ENCODE measurements at places on chromosomes 6 and 20. TPM values are rescaled to one million over a fixed set of nuclear protein-coding genes. Genes with fewer than 3 reads are reported as not detected.

DNA sequence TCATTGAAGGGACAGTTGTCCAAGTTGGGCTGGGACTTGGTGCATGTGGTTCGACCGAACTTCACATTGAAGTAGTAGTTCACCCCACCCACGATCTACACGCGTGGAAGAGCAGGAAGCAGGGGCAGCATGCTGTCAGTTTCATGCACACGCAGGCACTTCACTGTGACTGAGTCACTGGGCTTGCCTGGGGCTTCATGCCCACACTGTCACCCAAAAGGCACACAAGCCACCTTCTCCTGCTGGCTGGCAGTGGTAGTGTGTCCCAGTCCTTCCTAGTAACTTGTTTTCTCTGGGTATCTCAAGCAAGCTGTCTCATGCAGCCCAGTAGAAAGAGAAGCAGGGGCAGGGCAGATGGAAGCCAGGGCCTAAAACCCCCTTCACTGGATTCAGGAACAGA lies 2.0 kb downstream of the CST5 start:
- no peak for DNase-seq

- peak; percentile 3 for DNase-seq
Observed at GRCh38 chr20:54382419-54382818, 93.0 kb upstream of the DOK5 start.

- no peak for DNase-seq
Observed at GRCh38 chr20:56664796-56665195, 35.7 kb downstream of the TFAP2C start.

- DNase-seq = peak; percentile 79
Observed at GRCh38 chr6:32984622-32985389, 16.4 kb downstream of the BRD2 start.

- no peak for DNase-seq
Observed at GRCh38 chr6:14883921-14884320, 361.9 kb upstream of the JARID2 start.

- no peak for DNase-seq
Observed at GRCh38 chr20:16063881-16064280, 509.4 kb downstream of the KIF16B start.

DNA sequence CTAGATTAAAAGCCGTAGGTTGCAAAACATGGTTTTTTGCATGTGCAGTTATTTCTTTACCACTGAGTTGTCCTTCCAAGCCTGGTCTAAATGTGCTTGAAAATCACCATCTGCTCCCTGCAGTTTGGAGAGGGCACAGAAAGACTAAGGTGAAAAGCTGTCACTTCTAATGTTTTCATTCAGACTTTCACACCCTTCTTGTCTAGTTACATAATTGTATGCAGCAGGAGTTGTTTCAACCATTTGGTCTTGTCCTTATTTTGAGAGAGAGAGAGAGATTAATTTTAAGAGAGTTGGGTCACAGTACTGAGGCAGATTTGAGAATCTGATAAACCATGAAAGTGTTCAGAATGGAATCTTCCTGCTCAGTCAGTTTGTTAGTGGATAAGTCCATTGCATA lies 82.5 kb downstream of the ARID1B start:
- DNase-seq = no peak

DNA sequence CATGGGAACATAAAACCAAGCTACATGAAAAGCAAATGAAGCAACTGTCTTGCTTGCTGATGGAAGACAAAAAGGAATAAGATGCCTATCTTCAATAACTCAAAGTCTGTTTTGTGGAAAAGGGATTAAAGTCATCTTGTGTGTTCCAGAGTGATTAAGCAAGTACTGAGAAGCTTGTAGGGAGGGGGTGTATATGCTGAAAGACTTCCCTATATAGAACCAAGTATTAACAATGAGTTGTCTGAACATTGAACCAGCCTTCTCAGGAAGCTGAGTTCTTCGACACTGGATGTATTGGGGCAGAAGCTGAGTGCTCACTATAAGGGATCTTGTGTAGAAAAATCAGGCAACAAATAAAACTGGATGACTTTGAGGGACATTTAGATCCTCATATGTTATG lies 451.8 kb downstream of the CD83 start:
- DNase-seq = no peak

- no peak for DNase-seq
Observed at GRCh38 chr6:68008445-68008844, 626.6 kb upstream of the ADGRB3 start.

DNA sequence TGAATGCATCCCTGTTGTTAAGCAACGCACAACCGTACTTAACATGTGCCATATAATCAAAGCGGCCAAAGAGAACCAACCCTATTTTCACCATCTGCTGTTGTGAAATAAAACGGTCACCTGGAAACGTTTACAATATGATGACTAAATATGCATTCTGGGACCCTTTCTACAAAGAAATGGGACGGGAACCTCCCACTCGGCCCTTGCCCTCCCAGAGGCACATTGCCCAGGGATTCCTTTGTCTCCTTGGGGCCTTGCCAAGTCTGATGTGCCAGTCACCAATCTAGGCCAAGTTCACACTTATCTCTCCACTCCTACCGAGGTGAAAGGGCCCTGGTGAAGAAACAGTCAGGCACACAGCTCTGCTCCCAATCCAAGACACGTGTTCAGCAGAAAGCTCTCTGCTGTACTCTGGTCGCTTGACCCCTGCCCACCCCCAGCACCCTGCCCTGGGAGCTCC lies 427.4 kb upstream of the JARID2 start:
- no peak for DNase-seq

GRCh38 chr6:150327117-150327774 lies 41.6 kb upstream of the IYD start:
- no peak for DNase-seq

SOX4 gene
- 84.3 TPM for polyA plus RNA-seq

NNAT gene
- polyA plus RNA-seq = 50.7 TPM

- no peak for DNase-seq
Observed at GRCh38 chr6:80321011-80321410, 214.5 kb downstream of the BCKDHB start.

EEF1A2 gene
- 0.36 TPM for polyA plus RNA-seq

- no peak for DNase-seq
Observed at GRCh38 chr6:2231438-2231837, 14.0 kb downstream of the GMDS start.

GRCh38 chr6:155528982-155529453 lies 73.4 kb upstream of the NOX3 start:
- DNase-seq = no peak

- no peak for DNase-seq
Observed at GRCh38 chr6:45830441-45831139, 185.1 kb downstream of the CLIC5 start.

TCP11 gene
- polyA plus RNA-seq = 1.5 TPM

FUCA2 gene
- 54.5 TPM for polyA plus RNA-seq

GRCh38 chr6:34108176-34108575 lies 37.7 kb downstream of the GRM4 start:
- no peak for DNase-seq

- DNase-seq = no peak
Observed at GRCh38 chr6:168129292-168130167, 50.5 kb upstream of the FRMD1 start.

BPIFB4 gene
- not detected for polyA plus RNA-seq

MYB gene
- polyA plus RNA-seq = 5.9 TPM

- DNase-seq = no peak
Observed at GRCh38 chr6:830667-831327, 137.9 kb upstream of the EXOC2 start.

DNA sequence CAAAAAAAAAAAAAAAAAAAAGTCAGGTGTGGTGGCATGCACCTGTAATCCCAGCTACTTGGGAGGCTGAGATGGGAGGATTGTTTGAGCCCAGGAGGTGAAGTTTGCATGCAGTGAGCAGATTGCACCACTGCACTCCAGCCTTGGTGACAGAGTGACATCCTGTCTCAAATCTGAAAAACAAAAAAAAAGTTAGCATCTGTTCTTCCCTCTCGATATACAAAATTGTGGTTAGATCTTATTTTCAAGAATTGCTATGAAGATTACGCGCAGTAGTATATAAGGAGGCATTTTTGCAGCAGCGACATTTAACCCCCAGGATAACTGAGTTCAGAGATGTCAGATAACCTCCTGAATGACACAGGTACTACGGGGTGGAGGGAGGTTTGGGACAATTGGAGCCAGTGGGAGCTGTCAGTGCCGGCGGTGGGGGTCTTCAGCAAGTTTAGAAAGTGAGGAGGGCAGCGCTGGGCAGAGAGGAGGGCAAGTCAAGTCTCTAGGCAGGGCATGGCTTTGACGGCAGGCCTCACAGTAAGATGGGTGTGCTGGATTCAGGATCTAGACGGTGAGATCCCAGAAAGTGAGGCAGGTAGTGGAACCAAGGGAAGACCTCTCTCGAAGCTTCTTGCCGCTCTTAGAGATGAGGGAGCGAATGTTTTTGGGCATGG lies 26.2 kb upstream of the MRPS18A start:
- no peak for DNase-seq

GRCh38 chr6:51854876-51855275 lies 232.5 kb downstream of the PKHD1 start:
- DNase-seq = no peak

- DNase-seq = no peak
Observed at GRCh38 chr20:60634491-60635172, 617.4 kb upstream of the CDH4 start.

GRCh38 chr20:46706242-46706641 lies 3.2 kb upstream of the SLC2A10 start:
- DNase-seq = no peak

DNA sequence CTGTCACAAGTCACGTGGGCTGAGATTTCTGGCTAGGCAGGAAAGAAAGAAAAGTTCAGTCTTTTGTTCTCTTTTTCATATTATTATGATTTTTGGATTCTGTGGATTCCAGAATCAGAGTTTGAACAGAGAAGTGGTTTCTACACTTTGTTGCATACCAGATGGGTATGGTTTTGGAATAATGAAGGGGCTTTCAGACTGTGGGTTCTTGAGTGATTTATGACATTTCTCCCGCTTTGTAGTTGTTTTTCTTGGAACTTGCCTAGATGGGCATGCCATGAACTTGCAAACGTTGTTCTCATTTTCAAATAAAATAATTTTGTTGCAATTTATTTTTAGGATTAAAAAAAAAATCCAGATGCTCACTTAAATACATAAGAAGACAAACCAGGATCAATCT lies 34.4 kb downstream of the CBFA2T2 start:
- DNase-seq = no peak

GRCh38 chr20:35478804-35479472 lies 23.5 kb downstream of the CEP250 start:
- DNase-seq = no peak

DNA sequence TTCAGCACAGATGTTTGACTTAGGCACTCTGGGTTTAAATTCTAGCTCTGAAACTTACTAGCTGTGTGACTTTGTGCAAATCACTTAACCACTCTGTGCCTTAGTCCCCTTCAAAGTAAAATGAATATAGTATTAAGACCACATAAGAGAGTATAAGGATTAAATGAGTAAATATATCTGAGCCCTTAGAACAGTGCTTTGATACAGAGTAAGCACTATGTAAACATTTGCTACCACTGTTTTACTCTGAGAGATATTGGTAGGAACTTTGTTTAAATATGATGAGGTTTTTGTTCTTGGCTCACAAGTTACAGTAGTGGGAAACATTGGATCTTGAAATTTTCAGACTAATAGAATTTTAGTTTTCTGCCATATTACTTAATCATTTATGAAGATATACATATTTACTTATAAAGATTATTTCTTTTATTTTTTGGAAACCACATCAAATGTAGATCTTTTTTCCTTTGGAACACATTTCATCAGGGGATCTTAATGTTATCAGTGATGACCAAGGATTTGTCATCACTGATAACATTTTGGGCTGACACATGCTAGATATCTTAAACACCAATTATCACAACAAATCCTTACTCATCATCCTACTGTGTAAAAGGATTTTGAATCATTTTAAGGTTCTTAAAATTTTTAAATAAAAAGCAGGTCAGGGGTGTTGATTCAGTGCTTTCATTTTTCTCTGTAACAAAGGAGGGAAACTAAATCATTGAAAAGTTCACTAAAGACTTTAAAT lies 226.2 kb downstream of the EYA4 start:
- no peak for DNase-seq

GRCh38 chr20:57672953-57673575 lies 36.8 kb downstream of the PMEPA1 start:
- no peak for DNase-seq

SRPK1 gene
- 28.7 TPM for polyA plus RNA-seq

- DNase-seq = no peak
Observed at GRCh38 chr20:51372176-51372803, 170.2 kb downstream of the NFATC2 start.

DNA sequence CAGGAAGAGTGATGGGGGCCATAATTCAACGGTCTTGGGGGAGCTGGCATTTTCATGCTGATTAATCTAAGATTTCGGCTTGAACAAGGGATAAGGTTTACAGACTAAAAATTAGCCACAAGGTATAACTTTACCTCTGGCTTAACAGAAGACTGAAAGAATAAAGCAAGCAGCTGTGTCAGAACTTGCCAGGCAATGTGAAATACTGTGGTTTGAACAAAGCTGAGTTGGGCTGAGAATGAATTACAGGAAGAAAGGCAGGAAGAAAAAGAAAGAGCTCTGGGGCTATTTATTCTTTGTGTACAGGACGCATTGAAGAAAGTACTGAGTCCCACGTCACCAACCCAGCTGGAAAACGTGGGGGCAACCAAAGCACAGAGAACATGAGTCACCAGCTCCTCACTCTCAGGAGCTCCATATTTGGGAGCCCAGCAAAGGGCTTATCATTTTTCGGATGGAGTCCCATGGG lies 121.5 kb upstream of the NEDD9 start:
- no peak for DNase-seq

- DNase-seq = no peak
Observed at GRCh38 chr6:79353226-79353625, 118.7 kb upstream of the HMGN3 start.

FAM209B gene
- polyA plus RNA-seq = 0.39 TPM

DNA sequence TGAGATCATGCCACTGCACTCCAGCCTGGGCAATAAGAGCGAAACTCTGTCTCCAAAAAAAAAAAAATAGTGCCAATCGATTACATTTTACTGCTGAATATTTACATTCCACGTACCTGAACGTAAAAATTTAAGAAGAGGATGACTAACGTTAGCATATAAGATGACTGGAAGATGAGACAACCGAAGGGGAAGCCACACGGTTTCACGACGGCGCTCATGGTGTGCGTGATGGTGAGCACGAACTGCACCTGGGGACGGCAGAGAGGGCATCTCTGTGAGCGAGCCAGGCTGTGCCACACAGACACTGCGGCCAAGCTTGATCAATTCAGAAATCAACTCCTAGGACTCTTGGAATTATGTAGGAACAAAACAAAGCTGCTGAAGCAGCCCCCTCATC lies 54.5 kb downstream of the ELOVL2 start:
- no peak for DNase-seq

SMIM29 gene
- polyA plus RNA-seq = 13.0 TPM

- no peak for DNase-seq
Observed at GRCh38 chr6:113301651-113302050, 555.5 kb upstream of the MARCKS start.

GRCh38 chr6:38218235-38218634 lies 398.7 kb downstream of the ZFAND3 start:
- no peak for DNase-seq

GRCh38 chr6:134235937-134236751 lies 81.8 kb downstream of the SGK1 start:
- DNase-seq = no peak

PSORS1C2 gene
- polyA plus RNA-seq = not detected

All from right lung (tissue), 10 donors.